ENCODE measurements at places on chromosomes 5 and 9.

DNA sequence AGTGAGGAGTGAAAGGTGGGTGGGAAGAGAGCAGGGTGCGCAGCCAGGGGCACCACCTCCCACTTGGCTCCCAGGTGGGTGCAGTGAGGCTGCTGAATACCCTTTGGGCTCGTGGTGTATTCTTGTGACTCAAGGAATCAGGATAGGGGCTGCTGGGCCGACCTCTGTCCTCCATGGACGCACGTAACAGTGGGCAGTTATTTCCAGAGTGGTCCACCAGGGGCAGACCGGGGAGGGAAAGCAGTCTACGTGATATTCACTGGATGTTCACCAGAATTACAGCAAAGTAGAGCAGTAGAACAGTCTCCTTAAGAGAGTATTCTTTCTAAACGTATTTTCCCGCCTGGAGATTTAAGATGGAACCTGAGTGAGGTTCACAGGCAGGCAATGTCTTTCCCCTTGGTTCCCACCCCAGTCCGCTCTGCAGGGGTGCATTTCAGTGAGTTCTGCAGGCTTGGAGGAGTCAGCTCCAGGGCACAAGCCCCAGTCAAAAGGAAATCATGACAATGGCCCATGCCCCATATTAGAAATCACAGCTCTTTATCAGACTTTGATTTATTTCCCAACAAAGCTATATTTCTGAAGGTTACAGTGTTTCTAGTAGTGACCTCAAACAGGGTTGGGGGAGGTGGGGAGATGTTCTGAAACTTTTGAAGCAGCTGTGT lies 88.7 kb downstream of the SYK start:
- no peak for DNase-seq

DNA sequence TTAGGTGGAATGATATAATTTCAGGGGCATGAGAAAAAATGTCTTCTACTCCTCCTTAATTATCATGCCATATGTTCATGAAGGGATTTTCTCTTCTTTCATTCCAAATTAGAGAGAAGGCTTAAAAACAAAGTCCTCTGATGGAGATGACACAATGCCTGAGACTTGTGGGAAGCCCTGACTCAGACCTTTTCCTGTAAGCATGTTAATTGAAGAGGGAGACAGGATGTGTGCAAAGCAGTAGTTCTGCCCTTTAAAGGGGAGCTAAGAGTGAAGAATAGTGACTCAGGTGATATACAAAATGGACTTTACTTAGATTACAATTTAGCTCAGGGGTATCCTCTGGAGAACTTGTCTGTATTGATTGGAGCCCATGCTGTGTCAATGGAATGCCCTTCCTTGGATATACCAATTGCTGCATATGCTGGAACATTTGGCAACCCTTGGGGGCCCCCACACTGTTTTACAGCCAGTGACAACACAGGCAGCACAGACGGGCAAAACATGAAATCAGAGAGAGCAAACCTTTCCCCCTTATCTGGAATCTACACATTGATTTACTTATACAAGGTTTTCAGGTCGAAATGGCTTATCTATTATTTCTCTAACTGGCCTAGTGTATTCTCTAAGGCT lies 81.3 kb downstream of the IZUMO3 start:
- no peak for DNase-seq

- DNase-seq = no peak
These were observed 53.3 kb upstream of the FAM169A start for GRCh38 chr5:74919487-74919886.

DNA sequence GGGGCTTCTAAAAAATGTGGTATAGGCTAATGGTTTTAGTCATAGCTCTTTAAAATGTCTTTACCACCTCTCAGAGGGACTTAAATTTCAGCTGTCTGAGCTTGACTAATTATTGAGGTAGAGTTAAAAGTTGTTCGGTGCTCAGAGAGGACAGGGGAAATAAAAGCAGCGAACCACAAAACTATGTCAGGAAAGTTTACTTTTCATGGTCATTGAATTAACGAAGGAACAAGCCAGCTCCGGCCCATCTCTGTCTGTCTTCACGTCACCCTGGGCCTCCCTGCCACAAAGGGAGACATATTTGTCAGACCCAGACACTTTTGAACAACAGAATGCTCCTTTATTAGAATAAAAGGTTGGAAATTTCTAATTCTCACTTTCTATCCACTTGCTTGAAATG lies 98.8 kb upstream of the EFNA5 start:
- DNase-seq = no peak

DNA sequence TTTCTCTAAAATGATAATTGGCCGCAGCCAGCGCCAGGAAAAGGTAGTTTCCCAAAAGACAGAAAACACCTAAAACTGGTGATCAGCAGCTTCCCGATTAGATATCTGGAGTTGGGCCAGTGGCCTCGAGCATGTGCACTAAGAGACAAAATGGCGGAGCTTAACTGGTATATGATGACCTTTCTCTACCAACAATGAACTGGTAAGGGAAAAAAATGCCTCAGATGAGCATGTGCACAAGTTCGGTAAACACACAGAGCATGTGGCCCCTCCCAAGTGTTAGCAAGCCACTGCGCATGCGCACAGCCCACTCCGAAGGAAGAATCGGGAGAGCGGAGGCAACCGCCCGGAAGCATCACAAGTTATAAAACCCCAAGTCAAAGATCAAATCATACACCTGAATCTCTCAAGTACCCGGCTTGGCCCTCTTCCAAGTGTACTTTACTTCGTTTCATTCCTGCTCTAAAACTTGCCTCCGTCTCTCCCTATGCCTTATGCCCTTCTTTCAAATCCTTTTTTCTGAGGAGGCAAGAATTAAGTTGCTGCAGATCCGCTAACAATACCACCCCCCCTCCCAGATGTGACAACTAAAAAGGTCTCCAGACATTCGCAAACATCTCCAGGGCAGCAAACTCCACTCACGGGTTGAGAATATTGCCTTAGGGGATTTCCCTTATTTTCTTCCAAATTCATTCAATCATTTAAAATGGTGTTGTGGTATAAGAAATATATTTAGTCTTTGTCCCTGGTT lies 15.0 kb upstream of the PTBP3 start:
- peak; percentile 72 for DNase-seq
